ENCODE measurements at places on chromosomes 6 and 20.
A peak's percentile ranks its signal among the peaks of the same experiment; 100 is the strongest.

GRCh38 chr6:8829796-8830195 is 394.5 kb upstream of the SLC35B3 start:
- DNase-seq, result no peak

DNA sequence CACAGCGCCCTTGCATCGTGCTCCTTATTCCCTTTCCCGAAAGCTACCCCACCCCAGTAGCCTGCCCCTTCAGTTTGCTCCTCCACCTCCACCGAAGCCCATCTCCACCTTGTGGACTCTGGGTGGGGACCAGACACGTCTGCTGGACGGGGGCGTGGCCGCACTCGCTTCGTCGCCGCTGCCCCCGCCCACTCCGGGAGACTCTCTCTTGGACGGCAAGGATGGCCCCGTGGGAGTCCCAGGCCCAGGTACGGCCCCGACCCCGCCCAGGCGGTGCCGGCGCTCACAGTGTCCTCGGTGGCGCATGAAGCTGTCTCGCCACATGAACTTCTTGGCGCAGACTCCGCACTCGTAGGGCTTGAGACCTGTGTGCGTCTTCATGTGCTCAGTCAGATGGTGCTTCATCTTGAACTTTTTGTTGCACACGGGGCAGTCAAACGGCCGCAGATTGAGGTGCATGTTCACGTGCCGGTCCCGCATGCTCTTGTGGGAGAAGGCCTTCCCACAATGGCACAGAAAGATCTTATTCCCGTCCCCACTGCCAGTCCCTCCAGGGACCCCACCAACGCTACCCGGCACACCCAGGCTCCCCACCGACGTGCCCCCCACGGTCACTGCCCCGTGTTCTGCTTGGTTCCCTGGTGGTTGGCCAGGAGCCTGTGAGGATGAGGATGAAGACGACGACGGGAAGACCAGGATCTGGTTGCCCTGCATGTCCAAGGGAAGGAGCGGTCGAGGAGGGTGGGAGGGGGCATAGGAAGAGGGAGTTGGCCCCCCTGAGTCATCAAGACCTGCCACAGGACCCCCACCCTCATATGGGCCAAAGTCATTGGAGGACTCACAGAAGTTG is 1.3 kb upstream of the TAPBP start:
- DNase-seq, result peak; percentile 40

DNA sequence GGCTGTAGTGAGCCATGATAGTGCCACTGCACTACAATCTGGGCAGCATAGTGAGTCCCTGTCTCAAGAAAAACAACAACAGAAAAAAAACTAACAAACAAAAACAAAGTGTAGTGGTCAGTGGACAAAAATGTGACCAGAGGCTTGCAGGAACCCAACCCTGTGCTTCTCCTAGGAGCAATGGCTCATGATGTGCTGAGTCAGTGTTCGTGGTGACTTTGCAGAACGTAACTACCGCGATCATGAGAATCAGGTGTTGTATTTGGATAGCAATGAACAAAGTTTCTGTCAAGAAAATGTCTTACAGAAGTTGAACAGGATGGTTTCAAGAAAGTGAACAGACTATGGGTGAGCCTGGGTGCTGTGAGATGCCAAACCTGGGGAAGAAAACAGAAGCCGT is 18.5 kb upstream of the FOXC1 start:
- no peak for DNase-seq

GRCh38 chr6:161444464-161444863 is 170.6 kb upstream of the AGPAT4 start:
- DNase-seq, result no peak

GRCh38 chr20:5531318-5532081 is 214.7 kb upstream of the PROKR2 start:
- DNase-seq, result no peak

DNA sequence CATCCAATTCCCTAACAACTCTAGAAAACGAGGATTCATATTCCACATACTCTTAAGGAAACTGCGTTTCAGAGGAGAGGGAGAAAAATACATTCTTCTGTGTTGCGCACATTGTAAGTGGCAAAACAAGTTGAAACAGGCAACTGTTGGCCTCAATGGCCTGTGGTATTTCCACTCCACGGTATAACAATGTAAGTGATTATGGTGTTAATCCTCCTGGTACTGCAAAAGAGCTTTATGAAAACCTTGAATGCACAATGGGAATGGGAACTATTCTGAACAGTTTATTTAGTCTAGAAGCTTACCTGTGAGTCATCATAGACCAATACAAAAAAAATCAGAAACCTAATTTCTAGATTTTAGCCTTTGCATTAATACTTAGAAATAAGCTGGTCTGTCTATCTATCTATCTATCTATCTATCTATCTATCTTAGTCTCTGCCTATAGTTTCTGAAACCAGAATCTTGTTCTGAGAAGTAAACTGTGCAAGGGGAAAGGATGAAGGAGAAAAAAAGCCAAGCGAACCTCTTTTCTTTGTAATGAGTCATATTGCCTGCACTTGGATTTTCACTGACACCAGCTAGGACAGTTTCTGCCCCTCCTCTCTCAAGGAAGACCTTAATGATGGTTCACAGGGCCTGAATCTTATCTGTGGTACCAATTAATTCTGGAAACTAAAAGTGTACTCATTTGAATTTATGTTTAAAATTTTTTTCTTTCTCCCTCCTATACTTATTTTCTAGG is 101.5 kb downstream of the RNF144B start:
- DNase-seq, result no peak

DNA sequence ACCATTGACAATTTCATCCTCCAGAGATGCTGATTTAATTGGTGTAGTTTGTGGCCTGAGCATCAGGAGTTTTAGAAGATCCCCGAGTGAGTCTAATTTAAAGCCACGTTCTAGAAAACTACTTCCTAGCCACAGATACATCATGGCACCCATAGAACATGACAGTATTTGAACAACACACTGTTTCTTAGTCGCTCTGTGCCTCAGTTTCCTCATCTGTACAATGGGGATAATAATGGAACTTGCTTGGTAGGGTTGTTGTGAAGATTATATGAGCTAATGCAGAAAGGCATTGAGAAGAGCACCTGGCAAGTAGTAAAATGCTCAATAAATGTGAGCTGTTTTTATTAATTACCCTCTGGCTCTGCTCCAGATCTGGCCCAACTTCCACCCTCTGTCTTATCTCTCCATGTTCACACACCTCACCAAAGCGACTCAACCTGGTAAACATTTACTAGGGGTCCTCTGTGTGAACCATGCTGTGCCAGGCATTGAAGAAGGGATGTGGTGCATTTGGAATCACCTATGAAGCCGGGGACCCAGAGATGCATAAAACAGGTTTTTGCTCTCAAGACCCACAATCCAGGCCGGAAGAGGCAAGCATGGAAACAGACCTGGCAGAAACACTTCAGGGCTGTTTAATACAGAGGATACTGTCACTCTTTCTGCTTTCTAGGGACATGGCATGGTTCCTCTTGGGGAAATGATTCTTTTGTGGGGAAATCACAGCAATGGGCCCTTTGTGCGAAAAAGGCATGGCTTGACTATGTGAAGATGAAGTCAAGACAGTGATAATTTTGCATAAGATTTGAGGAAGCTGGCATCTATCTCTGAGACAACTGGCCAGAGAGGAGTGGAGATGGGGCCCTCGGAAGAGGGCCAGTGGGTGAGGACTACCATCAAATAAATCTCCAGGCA is 16.2 kb upstream of the MRPS18A start:
- DNase-seq, result no peak

GRCh38 chr6:25312703-25313102 is 33.5 kb downstream of the CARMIL1 start:
- DNase-seq, result no peak

GRCh38 chr20:47810116-47810677 is 24.9 kb upstream of the SULF2 start:
- no peak for DNase-seq

GRCh38 chr6:3068329-3069214 is at the start of gene RIPK1:
Gene RIPK1, plus strand, starts transcription at chr6:3068494. Its CDS starts 8,330 bp downstream, at chr6:3076824.
- DNase-seq, result peak; percentile 98

DNA sequence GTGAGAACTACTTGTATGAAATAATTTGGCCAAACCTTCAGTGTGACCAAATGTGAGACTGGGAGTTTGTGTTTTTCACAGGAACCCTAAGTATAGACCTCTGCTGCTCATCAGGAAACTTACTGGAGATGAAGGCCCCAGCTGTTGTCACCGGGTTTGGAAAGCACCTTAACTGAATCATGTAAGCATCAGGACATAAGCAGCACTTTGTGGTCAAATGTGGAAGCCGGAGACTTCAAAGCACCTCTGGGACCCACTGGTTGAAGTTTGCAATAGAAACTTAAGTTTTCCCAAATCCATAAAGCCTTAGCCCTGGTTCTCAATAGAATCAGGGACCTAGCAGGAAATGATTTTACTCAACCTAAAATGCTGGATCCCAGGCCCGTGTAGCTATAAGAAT is 14.3 kb downstream of the TTPAL start:
- no peak for DNase-seq

GRCh38 chr6:111989743-111990142 is 64.2 kb upstream of the CCN6 start:
- DNase-seq, result no peak

DNA sequence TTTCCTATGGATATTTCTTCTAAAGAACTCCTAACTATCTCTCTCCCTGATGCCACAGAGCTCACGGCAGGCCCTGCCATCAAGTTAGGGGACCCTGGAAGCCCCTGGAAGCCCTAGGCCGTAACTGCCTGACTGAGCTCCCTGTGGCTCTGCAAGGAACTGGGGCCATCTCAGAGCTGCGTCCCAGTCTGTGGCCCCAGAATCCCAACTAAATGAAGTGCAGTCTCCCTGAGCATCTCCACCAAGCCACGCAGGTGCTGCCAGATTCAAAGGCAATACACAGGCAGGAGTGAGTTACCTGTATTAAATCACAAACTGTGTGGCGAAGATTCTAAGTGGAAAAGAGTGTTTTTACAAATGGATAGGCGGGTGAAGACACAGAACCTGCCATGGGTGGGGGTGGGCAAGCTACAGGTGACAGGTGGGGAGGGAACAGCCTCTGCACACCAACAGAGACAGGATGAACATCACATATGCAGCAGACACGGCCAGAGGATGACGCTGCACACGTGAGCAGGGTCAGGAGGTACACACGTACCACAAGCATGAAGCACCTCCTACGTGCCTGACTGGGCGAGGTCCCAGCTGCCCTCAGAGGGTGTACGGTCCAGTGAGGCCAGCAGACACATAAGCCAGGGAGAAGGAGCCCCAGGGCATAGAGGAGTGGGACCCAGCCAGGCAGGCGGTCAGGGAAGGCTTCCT is 358.5 kb downstream of the ZFAND3 start:
- no peak for DNase-seq

DNA sequence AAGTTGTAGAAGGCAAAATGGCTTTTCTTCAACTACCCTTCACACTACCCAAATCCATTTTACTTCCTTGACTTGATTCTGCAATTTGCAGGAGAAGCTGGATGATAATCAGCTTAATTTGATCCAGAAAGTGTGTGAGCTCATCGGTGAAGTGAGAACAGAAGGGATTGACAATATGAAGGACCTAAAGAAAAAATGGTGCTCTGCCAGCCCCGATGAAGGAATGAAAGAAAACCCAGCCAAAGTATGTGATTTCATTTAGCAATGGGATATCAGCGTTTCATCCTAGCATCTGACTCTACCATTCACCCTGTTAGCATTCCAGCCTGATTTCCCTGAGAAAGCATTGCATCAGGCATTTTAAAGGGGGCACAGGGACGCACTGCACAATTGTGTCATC is 41.5 kb downstream of the CD164 start:
- no peak for DNase-seq

DNA sequence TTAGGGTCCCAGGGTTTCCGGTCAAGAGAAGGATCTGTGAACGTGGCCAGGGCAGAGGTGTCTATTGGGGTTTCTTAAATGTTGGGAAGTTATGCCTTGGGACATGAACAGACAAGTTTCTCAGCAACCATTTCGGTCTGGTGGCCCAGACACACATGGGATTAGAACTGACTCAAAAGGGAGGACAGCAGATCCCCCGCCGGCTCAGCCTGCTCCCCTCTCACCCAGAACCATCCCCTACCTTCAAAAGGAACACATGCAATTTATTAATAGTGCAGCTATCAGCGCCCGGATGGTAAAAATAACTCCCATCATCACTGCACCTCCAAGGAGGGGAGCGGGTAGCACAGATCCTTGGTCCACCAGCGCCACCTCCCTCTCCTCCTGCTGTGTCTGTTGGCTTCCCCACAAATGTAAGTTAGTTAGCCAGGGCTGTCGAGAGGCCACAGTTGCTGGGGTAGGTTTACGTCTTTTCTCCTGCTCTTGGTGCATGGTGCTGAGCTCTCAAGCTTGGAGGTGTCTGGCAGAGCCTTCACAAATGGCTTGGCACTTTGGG is 77.1 kb downstream of the TRAM2 start:
- DNase-seq, result no peak

GRCh38 chr6:14734052-14734415 is 511.8 kb upstream of the JARID2 start:
- DNase-seq, result no peak

- DNase-seq, result peak; percentile 35
These were observed 33.2 kb upstream of the NCOA3 start for GRCh38 chr20:47468290-47469050.

DNA sequence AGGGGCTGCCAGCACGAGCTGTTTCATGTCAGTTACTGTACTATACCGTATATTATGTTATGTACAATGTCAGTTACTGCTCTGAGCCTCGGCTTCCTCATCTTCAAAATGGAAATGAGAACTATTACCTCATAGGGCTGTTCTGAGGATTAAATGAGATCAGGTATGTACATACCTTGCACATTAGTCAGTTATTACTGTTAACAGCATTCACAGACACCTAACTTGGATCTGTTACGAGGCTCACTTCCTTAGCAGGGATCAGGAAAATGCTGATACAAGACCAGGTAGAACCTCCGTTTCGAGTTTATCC is 69.7 kb upstream of the TBC1D7 start:
- no peak for DNase-seq

- no peak for DNase-seq
These were observed 81.3 kb downstream of the CDH26 start for GRCh38 chr20:60039526-60039925.

- DNase-seq, result no peak
These were observed 28.3 kb downstream of the C6orf132 start for GRCh38 chr6:42113936-42114636.

DNA sequence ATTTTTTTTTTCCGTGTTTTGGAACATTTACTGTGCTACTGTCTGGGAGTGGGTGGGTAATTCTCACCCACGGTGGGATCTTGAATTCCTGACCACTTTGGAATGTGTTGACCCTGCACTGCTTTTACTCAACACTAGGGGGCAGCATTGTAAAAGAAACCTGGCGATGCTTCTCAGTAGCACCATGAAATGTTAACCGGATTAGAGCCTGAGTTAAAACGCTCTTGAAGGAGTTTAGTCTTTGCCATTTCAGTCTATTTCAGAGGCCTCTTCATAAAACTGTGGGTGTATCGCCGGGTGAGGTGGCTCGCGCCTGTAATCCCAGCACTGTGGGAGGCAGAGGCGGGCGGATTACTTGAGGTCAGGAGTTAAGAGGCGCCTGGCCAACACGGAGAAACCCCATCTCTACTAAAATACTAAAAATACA is 114.4 kb upstream of the PRND start:
- DNase-seq, result peak; percentile 31

DNA sequence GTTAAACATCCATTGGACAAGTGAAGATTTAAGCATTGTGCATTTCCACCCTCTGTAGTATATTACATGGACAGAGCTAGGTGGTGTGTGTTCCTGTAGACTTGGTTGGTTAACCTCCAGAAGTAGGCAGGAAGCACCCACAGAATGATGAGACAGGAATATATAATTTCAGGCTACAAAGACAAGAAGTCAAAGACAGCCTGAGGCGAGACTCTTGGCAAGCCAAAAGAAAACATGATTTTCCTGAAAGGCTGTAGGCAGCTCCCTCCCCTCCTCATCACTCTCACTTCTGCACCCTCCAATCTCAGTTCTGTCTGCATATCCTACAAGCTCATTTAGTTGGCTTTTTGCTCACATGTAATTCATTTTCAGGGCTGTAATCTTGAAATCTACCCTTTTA is 110.0 kb upstream of the SLC35B3 start:
- no peak for DNase-seq

- DNase-seq, result no peak
These were observed 25.6 kb downstream of the COL20A1 start for GRCh38 chr20:63318391-63319163.

Measured in activated B cell treated with CpG ODN at 0.5 μM for 24 hours (primary cell).